ENCODE measurements at places on chromosomes 7 and 10.
A peak's percentile ranks its signal among the peaks of the same experiment; 100 is the strongest.

DNA sequence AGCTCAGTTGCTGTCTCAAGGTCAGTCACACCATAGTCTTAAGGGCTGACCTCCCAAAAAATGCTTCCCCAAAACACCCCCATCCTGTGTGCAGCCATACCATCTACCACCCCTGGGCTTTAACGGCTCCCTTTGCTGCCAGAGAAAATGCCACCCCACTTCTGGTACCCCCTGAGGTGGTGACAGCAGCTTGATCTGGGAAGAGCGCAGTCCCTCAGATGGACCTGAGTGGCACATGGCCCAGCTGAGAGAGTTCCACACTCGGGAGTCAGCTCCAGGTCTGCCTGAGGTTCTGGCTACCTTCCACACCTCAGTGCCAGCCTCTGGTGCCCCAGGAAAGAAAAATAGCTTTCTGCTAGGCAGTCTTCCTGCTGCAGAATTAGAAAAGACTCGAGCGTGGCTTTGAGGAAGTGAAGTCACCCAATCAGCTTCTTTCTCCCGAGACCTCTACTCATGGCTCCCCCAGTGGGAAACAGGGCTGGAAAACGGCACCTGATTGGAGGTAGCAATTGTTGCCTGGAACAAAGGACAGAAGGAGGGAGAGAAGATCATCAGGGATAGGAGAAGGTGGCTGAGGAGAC lies 151.7 kb downstream of the ARHGAP21 start:
- no peak for DNase-seq

DNA sequence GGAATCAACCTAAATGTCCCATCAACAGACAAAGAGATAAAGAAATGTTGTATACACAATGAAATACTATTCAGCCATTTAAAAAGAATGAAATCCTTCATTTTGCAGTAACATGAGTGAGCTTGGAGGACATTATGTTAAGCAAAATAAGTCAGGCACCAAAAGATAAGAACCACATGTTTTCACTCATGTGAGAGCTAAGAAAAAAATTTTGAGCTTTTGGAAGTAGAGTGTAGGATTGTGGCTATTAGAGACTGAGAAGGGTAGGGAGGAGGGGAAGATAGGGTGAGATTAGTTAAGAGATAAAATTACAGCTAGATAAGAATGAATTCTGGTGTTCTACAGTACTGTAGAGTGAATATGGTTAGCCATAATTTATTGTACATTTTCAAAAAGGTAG lies 8.3 kb upstream of the YAE1 start:
- no peak for DNase-seq

- no peak for DNase-seq
Observed at GRCh38 chr10:89389254-89389653, 3.2 kb upstream of the IFIT1 start.

- DNase-seq = no peak
Observed at GRCh38 chr10:58625070-58625469, 112.4 kb downstream of the BICC1 start.

DNA sequence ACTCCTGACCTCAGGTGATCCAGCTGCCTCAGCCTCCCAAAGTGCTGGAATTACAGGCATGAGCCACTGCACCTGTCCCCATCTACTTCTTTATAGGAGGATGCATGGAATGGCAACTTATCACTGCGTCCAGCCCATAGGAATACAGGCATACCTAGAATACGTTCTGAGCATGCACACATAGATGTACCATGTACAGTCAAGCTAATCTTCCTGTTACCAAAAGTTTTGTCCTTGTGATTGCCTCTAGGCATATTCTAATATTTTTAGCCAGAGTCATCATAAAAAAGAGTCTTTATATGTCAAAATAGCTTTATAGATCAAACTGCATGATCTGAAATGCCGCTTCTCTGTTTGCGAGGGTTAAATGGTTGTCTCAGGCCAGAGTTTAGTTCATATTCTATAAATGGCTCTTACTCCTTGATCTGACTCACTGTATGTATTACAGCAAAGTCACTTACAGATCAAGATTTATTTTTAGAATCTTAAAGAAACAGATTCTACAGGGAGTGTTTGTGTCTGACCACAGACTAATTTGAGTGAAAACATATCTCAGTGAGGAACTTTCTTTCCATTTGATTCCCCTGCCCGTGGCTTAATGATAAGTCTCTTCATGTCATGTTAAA lies 210.9 kb downstream of the CREB5 start:
- DNase-seq = no peak

GRCh38 chr7:42222891-42223290 lies 14.1 kb downstream of the GLI3 start:
- no peak for DNase-seq

- DNase-seq = no peak
Observed at GRCh38 chr10:103652599-103653281, 159.2 kb downstream of the NEURL1 start.

GRCh38 chr7:39589323-39590111 lies 23.3 kb downstream of the YAE1 start:
- peak; percentile 25 for DNase-seq

- DNase-seq = no peak
Observed at GRCh38 chr10:69885379-69886013, 83.8 kb downstream of the COL13A1 start.

DNA sequence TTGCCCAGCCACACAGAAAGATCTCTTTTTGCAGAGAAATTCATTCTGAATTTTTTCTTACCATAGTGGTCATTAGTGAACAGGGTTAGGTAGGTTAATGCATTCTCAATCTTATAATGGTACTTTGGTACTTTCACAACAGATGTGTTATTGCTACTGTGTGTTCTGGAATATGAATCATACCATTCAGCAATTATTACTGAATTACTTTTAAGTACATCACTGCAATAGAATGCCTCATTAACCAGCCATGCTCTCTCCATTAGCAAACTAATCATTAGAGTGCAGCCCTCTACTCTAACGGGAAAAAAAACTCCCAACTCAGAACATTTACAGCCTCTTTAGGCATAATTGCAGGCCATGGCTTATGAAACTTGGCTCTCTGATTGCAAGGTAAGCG lies 102.1 kb downstream of the DOCK4 start:
- no peak for DNase-seq

DNA sequence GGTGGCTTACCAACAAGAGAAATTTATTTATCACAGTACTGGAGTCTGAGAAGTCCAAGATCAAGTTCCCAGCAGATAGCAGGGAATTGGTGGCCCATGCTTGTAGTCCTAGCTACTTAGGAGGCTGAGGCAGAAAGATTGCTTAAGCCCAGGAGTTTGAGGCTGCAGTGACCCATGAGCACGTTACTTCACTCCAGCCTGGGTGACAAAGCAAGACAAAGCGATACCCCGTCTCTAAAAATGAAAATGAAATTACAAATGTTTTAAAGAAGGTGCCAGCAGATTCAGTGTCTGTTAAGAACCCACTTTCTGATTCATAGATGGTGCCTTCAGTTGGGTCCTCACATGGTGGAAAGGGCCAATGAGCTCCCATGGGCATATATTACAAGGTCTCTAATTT lies 20.6 kb upstream of the ARHGAP12 start:
- no peak for DNase-seq

- DNase-seq = no peak
Observed at GRCh38 chr10:132779549-132780294, 6.2 kb downstream of the NKX6-2 start.

- DNase-seq = no peak
Observed at GRCh38 chr7:152054367-152055230, 29.1 kb downstream of the GALNT11 start.

- no peak for DNase-seq
Observed at GRCh38 chr10:105189463-105189800, 548.3 kb downstream of the SORCS3 start.

- DNase-seq = no peak
Observed at GRCh38 chr10:5830629-5831445, 17.6 kb upstream of the GDI2 start.

GRCh38 chr10:64363687-64364086 lies 842.5 kb downstream of the REEP3 start:
- no peak for DNase-seq

DNA sequence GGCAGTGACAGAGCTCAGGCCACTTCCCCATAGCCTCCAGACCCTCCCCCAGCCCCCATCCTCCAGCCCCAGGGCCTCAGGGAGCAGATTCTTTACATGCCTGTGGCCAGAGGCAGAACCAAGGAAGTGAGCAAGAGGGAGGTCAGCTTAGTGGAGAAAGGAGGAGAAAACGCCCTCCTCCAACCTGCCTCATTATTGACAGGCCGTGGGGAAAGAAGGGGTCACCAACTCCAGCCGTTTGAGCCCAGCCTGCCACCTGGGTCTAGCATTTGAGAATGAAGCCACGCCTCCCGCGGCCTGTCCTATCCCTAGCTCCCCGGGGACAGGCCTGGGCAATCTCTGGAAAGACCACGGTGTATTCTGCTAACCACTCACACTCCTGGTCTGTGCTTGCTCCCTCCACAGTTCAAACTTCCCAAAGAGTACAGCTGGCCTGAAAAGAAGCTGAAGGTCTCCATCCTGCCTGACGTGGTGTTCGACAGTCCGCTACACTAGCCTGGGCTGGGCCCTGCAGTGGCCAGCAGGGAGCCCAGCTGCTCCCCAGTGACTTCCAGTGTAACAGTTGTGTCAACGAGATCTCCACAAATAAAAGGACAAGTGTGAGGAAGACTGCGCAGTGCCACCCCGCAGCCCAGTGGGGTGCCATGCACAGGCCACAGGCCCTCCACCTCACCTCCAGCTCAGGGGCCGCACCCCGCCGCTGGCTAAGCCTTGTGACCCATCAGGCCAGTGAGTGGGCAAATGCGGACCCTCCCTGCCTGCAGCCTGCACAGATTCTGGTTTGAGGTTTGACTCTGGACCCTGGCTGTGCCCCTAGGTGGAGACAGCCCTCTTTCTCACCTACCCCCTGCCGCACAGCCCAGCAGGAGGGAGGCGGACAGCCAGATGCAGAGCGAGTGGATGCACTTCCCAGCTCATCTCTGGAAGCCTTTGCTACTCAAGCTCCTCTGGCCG lies 14.3 kb upstream of the TRIM8 start:
- no peak for DNase-seq

- peak; percentile 48 for DNase-seq
Observed at GRCh38 chr7:151276666-151277590, 28.4 kb upstream of the SMARCD3 start.

DNA sequence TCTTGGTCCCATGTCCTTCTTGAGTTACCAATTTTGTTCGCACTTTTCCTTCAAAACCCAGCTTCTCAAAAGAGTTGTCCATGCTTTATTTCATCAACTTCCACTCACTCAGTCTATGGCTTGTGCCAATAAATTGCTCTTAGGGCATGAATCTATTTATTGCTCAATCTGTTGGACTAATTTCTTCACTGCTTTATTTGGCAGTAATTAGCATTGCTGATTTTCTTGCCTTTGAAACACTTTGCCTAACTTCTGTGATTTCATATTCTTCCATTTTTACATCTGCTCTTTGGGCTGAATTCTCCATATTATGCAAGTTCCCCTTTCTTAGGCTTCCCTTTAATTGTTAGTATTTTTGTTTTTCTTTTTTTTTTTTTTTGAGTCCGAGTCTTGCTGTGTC lies 16.8 kb downstream of the DLD start:
- no peak for DNase-seq

DNA sequence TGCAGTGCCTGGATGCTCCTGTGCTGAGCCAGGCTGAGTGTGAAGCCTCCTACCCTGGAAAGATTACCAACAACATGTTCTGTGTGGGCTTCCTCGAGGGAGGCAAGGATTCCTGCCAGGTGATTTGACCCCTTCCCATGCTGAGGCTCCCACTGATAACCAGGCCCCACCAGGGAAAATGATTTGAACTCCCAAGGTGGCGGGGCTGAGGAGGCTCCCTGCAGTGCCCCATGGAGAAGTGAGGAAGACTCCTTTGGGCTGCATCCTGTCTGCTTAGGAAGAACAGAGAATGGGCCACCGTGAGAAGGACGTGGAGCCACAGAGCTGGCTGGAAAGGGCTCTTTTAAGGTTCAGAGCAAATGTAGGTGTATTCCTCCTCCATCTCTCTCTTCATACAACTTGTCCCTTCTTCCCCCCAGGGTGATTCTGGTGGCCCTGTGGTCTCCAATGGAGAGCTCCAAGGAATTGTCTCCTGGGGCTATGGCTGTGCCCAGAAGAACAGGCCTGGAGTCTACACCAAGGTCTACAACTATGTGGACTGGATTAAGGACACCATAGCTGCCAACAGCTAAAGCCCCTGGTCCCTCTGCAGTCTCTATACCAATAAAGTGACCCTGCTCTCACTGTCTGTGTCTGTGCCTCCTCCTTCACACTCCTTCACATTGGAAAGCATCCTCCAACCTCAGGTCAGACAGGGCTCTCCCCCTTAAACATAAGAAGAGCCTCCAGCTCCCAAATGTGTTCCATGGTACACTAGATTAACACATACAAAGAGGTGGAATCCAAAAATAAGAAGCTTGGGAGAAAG lies 3.4 kb downstream of the PRSS2 start:
- DNase-seq = no peak

DNA sequence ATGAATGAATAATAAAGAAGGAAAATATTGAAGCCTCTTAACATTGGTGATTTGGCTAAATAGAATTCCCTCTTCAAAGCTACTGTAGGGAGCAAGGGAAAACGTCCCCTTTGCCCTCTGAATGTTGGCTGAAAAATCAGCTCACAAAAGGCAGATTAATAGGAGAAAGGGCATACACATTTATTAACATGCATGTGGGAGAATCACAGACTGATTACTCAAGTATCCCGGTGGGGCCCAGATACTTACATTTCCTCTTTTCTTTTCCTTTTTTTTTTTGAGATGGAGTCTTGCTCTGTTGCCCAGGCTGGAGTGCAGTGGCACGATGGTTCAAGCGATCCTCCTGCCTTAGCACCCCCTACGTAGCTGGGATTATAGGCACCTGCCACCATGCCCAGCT lies 68.5 kb downstream of the HK1 start:
- DNase-seq = no peak

DNA sequence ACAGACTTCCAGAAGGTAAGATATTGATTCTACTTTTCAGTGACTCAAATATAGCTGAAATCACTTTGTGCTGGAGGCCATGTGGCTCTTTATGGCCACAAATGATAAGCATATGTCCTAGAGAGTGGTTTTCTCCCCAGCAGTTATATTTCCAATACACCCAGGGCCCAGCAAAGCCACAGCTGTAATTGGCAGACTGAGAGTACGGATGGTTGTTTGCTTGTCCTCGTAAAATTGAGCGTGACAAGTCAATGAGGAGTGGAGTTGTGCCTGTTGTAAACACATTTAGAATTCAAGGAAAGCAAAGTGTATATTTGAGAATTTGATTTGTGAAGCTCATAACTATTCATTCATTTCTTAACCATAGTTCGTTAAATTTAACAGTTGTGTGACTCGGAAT lies 201.8 kb downstream of the LHFPL3 start:
- no peak for DNase-seq

- DNase-seq = no peak
Observed at GRCh38 chr10:125840955-125841354, 17.6 kb downstream of the BCCIP start.

DNA sequence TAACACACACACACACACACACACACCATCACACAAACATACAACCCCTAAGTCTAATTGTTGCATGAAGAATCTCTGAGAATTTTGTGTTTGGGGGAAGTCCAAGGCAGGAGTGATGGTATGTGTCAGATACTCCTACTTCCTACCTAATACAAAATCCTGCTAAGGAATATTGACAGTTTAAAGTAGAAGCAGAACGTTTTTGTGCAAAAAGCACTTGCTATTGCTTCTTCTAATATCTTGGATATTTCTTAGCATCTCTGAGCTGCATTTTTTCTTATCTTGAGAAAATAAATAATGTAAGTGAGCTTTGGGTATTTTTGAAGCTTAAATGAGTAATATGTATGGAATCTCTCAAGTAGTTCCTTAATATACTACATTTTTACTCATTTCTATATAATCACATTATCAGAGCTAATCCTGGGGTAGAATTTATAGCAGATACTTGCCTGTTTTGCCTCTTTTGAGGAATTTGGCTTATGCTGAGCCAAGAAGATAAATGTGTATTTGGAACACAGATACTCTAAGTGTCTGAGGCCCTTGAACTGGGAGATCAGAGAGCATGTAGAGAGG lies 212.3 kb downstream of the DKK1 start:
- no peak for DNase-seq

Data from T-cell (primary cell).